ENCODE measurements at places on chromosomes 6 and 20. TPM values are rescaled to one million over a fixed set of nuclear protein-coding genes. Genes with fewer than 3 reads are reported as not detected.

DNA sequence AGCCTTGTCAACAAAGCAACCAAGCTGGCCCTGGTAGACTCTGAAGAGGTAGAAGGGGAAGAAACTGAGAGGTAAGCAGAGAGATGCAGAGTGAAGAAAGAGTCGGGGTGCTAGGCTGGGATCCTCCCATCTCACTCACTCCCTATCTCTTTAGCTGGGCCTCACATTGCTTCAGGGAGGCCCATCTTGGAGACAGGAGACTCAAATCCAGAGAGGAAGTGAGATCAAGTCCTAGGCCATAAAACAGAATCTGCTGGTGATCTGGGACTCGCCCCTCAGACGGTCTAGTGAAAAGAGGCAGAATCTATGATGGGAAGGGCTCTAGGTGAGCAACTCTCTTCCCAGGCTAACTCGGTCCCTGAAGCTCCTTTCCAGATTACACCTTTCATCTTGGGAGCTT, 659 bp upstream of the GUCA1B start:
- no peak for DNase-seq

DNA sequence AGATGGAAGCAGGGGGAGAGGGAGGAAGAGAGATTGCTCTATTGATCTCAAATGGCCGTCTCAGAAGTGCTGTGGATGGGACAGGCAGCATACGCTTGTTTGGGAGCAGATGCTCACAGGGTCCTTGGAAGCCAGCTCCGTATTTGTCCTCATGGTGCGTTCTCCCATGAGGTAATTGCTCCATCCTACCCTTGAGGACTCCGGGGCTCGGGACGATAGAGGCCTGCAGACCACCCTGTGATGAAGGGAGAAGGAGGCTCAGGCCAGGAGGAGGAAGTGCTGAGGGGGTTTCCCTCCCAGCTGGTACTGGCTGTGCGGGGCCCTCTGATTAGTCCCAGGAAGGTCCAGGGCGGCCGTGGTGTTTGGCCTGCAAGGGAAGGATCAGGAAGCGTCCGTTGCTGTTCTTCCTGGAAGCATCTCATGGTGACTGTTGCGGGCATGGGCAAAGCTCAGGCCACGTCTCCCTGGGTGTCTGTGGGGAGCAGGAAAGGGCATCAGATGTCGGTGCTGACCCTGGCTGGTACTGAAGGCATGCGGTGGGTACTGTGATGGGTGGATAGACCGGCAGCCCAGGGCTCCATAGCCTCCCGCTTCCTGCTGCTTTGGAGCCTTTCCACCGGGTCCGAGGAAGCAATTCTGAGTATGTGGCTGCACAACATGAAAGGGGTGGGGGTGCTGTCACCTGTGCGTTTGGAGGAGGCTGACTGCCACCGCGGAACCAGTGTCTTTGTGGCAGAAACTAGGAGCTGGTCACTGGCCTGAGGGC, 158.3 kb downstream of the SYCP2 start:
- DNase-seq = no peak

DNA sequence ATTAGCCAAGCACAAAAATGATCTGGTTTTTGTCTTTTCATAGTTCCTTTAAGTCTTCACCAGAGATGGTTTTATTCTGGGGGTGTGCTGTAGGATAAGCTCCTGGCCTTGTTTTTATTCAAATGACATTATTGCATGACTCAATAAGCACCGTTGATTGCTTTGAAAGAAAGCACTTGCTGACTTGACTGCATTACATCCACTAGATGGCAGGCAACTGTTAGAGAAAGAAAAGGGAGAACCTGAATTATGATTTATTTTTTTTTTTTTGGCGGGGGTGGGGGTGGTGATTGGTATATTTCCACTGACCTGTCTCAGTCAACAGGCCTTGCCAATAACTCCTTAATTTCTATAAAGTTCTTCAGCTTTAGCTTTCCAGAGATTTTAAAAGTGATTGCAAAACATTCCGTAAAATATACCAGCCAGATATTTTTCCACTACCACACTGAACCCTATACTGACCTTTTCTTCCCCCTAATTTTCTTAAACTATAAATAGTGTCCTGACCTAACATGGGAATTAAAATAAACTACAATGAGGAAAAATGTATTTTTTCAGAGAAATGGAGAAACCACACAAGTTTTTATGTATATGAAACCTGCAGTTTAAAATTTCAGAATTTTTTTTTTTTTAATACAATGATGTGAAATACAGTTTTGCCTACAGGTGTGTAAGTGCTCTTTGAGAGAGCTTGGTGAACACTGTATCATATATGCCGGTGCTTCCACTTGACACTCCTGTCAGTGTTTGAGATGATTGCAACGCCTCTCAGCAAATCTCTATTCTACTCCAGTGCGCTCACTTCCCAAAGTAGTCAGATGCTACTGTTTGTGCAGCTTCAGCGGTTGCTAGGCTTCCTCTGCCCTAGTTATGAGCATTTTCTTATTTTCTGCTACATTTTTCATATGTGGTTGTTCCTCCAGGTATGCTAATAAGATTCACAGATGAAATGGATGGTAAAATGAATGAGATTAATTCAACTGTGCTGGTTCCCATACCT, 274.3 kb downstream of the CD109 start:
- DNase-seq = no peak

GRCh38 chr6:151690768-151691562, 116.5 kb upstream of the ESR1 start:
- DNase-seq = no peak

- DNase-seq = no peak
Measured at GRCh38 chr6:168513766-168514165, 72.8 kb downstream of the SMOC2 start.

DNA sequence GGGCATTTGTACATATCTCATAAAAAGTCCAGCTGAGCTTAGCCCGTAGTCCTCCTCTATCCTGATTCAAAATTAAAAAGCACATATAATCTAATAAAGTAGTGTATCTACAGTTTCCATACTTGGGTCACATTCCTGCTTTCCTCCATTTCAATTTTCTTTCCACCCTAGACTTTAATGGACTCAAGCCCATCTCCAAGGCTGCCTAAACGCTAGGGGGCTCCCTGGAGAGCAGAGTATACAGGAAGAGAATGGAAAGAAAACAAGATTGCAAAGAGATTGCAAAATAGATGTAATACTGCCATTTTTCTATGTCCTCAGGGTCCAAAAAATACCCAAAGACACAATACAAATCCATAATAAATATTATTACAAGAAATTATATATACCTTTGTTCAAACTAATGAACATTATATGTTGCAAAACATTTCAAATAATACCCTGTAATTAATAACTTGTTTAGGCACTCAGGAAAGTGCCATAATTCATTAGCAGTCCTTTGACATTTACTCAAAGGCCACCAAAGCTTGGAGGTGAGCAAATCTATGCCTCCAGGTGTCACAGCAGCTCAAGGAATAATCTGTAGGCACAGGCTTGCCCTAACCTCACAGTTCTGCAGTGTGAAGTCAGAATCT, 2.4 kb upstream of the MCM3 start:
- peak; percentile 76 for DNase-seq

DNA sequence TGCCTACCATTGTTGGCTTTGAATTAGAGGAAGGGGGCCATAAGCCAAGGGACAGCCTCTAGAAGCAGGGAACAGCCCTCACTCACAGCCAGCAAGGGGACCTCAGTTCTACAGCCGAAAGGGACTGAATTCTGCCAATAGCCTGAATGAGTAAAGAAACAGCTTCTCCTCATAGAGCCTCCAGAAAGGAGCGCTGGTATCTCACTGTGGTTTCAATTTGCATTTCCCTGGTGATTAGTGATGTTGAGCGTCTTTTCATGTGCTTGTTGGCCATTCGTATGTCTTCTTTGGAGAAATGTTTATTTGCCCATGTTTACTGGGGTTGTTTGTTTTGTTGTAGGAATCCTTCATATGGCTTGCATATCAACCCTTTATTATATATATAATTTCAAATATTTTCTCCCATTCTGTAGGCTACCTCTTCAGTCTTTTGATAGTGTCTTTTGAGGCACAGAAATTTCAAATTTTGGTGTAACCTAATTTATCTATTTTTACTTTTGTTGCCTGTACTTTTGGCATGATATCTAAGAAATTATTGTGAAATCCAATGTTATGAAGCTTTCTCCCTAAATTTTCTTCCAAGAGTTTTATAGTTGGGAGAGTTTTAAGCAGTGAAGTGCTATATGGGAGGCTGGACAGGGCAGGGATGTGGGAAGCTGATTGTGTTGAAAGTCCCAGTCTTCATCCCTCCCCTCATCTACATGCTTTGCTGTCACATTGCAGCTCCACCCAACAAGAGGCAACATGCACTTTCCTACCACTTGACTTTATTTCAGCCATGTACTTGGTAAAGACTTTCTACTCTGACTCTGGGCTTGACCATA, 82.3 kb upstream of the SHLD1 start:
- DNase-seq = no peak

DNA sequence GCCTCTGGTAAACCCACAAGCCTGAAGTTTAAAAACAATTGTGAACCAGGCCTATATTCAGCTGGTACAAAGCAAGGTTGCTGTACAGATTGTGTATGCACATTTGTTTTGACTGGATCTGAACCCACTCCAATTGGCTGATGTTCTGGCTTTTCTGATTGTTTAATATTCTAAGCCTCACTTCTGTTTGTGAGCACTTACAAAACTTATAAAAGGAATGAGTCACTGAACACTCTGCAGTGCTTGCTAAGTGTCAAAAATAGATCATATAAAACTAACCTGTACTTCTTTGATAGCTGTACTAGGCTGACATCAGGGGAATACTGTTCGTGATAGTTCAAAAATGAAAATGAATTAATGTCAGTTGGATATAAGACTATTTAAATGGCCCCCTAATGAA, 12.1 kb downstream of the COL21A1 start:
- no peak for DNase-seq

- DNase-seq = peak; percentile 69
Measured at GRCh38 chr6:71289039-71289801, 609 bp downstream of the OGFRL1 start.

GRCh38 chr6:161215876-161216615, 57.8 kb downstream of the AGPAT4 start:
- no peak for DNase-seq

DNA sequence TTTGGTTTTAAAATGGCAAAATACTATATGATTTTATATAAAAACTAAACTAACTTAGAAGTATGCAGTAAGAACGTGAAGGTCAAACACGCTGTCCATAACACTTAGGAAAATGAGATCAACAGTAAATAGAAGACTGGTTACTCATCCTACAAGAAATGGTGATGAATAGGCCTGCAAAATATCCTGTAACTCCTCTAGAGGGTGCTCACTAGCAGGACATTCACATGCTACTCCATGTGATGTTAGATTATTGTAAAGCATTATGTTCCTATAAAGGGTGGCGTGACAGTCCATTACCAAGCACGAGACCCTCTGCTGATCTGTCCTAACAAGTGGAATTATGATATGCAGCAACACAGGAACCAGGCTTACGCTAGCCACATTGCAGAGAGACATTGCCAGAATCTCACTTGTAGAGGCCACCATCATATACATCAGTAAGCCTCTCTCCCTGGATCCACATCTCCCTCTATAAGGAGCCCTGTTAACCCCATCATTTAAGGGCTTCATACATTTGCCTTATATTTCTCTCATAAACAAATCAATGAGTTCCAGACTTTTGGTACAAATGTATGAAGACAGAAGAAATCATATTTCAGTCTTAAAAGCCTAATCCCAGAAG, 18.0 kb upstream of the DEFB129 start:
- no peak for DNase-seq

GRCh38 chr6:131849799-131850198, 42.0 kb downstream of the ENPP1 start:
- no peak for DNase-seq

DNA sequence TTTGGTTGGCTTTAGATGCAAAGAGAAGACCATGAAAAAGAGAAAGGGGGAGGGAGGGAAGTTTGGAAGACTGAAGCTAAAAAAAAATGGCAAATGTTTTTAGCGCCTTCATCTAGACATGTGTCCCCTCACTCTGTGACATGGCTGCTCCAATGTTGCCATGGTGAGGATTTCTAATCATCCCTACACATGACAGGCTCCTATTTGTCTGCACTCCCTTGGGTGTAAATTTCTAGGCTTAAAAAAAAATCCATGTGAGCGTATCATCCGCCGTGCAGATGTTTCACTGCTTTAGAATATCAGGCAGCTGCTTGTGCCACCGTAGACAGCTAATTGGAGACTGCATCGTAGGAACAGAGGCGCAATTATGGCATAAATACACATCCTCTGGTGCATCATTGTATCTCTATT, 761.1 kb upstream of the MMS22L start:
- no peak for DNase-seq

GRCh38 chr6:16292942-16293341, 54.6 kb downstream of the GMPR start:
- DNase-seq = no peak

GRCh38 chr20:33926425-33926824, 67.3 kb upstream of the RALY start:
- no peak for DNase-seq

DNA sequence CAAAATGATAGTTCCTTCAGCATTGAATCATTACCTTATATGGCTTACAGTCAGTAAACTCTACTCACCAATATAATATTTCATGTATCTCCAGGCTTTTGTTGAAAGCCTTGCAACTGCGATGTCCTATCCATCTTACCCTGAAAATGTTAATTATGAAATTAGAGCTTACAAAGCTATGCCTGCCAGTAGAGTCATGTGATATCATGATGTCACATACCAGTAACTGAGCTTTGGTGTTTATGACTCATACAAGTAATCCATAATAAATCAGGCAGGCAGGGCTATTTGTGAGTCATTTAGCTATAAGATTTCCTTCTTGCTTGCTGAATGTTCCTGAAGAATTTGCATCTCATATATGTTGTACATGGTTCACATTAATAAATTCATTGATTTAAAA, 44.9 kb upstream of the FAM83B start:
- no peak for DNase-seq

- DNase-seq = no peak
Measured at GRCh38 chr6:134814076-134814695, 135.7 kb downstream of the ALDH8A1 start.

DNA sequence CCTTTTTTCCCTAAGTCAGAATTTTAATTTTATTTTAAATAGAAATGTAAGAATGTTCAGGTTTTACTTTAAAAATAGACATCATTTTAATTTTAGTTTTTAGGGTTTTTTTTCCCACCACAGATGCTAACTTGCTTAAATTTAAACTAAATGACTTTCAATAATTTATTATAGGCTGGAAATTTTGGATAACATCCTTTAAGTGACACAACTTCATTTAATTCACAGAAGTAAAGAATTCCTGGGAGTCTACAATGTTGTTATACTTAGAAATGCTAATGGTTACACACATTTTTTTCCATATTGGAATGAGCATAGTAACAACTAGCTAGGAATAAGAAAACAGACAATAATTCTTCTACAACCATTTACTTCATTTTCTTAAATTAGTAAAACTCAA, 90.5 kb upstream of the PDE10A start:
- DNase-seq = no peak

GRCh38 chr20:62918147-62918546, 8.2 kb downstream of the DIDO1 start:
- no peak for DNase-seq

- no peak for DNase-seq
Measured at GRCh38 chr6:85353012-85353411, 96.9 kb upstream of the NT5E start.

SLC17A2 gene
- total RNA-seq = not detected

JAG1 gene
- total RNA-seq = 17.0 TPM

SLC17A1 gene
- total RNA-seq = not detected

ZNF311 gene
- total RNA-seq = 0.30 TPM

FERMT1 gene
- 1.1 TPM for total RNA-seq

PLEKHG1 gene
- total RNA-seq = 7.6 TPM

GINS1 gene
- total RNA-seq = 0.94 TPM

Measured in left ventricle myocardium superior (tissue), 1 donor.